Mammary microvascular endothelial cell (primary cell): ENCODE measurements at places on chromosomes 2 and 18. TPM values are rescaled to one million over a fixed set of nuclear protein-coding genes. Genes with fewer than 3 reads are reported as not detected.

The GDF7 gene
- total RNA-seq, result under 0.01 and 0.10 TPM in 2 replicates

The REG3A gene
- not detected in 2 replicates for total RNA-seq

The GKN1 gene
- total RNA-seq, result not detected in 2 replicates

The SOCS6 gene
- total RNA-seq, result 9.4 and 12.4 TPM in 2 replicates

The PRSS56 gene
- total RNA-seq, result not detected in 2 replicates

The AKAIN1 gene
- total RNA-seq, result not detected in 2 replicates

The CTAGE1 gene
- total RNA-seq, result not detected in 2 replicates

The CLHC1 gene
- 0.93 and 1.1 TPM in 2 replicates for total RNA-seq

The REG3G gene
- not detected in 2 replicates for total RNA-seq
